CD4-positive, alpha-beta memory T cell (primary cell): ENCODE measurements at places on chromosomes 1 and 21. TPM values are rescaled to one million over a fixed set of nuclear protein-coding genes. Genes with fewer than 3 reads are reported as not detected.

GRCh38 chr1:83632906-83633305 lies 366.0 kb downstream of the TTLL7 start:
- no peak for DNase-seq

GRCh38 chr1:99672530-99673213 lies 26.8 kb downstream of the PALMD start:
- no peak for DNase-seq

- no peak for DNase-seq
These were observed 12.9 kb upstream of the SLAMF7 start for GRCh38 chr1:160726114-160726497.

DNA sequence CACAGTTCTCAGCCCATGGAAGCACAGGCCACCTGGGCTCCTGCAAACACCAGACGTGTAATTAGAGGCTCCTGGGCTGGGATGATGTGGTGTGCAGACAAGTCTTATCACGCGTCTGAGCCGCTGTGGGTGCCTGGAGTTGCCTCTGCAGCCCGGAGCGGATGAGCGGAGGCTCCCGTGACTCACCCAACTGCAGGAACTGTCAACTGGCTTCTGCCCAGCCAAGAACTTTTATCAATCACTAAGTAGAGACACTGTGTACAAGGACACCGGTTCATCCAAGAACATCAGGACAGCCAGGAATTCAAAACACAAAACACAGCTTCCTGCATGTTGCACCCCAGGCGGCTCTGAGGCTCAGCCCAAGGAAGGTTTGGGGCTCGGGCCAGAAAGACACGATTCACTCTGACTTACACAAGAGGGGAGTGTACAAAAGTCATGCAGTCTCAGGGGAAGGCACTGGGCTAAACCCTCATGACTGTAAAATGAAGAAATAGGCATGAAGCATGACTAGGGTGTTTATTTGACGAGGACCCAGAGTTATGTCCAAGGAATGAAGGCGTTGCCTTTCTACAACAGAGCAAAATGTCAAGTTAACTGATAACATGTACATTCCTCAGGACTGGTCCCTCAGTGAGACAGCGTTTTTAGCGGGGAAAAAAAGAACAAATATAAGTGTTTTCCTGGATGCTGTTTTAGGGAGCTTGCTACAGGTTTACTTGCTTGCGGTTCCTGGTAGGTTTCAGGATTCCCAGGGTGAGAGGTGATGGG lies 21.1 kb downstream of the ERRFI1 start:
- DNase-seq = no peak

The ACBD3 gene
- 29.7 TPM for total RNA-seq

DNA sequence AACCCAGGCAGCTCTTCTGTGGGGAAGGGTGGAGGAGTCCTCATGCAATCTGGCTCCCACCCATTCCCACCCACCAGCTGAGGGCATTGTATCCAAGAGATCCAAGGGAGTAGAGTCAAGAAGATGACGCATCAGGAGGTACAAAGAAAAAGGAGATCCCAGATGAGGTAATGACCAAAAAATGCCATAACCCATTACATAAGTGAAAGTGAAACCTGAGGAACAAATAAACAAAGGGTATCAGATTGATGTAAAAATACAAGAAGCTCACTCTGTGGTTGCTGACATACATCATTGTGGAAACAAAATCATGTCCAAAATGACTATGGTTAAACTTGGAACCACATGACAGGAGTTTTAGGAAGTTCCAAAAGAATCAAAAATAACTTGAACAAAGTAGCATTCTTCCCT lies 42.5 kb downstream of the CCN1 start:
- no peak for DNase-seq

DNA sequence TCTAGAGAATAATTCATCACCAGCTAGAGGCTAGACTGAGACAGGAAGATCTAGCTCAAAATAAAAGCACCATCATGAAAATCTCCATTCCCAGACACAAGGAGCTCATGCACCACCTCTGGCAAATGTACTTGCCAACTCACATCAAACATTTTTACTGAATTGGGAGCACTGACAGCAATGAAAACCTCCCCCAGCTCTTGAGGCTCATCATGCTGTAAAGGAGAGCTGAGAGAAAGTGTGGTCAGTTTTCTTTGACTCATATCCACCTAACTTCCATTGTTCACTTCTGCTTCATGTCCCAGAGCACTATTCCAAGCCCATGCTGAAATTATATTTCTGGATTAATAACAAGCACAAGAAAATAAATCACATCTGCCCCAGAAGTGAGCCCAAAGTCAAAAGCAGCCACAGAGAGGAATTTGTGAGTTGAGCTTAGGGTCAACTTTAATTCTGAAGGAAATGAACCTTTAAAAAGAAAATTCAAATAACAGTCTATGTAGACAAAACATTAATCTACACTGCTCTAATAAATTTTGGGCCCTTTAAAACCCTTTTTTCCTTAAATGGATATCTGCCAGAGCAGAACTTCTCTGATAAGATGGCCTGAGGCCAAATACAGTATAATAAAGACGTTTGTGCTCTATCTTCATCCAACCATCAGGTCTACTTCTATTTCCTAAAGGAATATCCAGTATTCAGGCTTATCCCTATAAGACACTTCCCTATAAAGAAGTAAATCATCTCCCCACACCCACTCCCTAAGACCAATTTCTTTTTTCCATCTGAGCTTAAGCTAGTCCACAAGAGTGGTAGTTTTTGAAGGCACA lies 85.9 kb upstream of the ADAM30 start:
- no peak for DNase-seq

- no peak for DNase-seq
These were observed 25.0 kb downstream of the ABCA4 start for GRCh38 chr1:94095744-94096469.

The TTC39A gene
- not detected for total RNA-seq

- peak; percentile 41 for DNase-seq
These were observed 1.3 kb downstream of the AGRN start for GRCh38 chr1:1021010-1021919.

The HEYL gene
- not detected for total RNA-seq

The GSTM2 gene
- 31.4 TPM for total RNA-seq

DNA sequence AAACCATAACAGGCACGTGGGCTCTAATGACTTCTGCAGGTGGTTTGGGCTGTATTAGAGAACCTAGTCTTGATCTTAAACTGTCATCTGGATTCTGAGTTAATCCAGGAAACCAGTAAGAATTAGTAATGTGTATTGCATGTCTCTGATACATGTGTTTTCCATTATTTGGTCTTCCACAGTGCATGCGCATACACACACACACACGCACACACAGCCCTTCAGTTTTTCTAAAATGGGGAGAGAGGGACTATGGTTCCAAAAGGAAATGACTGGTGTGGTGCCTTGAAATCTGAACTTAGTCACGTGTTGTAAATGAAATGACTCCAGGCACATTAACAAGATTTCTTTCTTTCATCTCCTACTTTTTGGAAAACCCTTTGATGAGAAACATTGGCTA lies 67.6 kb downstream of the OLFML2B start:
- no peak for DNase-seq

DNA sequence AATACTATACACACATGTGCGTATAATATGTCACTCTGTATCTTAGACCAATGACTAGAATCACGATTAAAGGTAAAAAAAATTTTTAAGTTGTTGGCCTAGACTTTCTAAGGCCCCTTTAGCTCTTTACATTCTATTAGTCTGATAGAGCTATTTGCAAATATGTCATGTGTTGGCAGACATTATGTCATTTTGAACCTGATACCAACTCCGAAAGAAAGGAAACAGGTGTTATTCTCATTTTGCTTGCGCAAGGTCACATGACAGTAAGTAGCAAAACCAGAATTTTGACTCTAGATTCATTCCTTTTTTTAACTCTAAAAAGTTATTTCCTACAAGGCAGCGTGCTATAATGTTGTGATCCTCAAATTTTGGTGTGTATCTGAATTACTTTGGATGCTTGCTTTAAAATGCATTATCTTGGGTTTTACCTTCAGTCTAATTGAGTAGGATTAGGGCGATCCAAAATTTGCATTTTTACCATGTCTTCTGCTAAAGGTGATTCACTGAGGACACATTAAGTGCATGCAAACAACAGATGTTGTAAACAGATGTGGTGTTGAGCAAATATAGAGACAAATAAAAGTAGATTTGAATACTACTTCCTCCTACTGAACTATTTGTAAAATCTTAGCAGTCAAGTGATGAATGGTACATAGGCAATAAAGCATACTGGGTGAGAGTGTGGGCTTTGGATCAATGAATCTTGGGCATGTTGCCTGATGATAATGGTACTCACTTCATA lies 63.5 kb upstream of the KIAA1614 start:
- no peak for DNase-seq

GRCh38 chr1:206097381-206097780 lies 19.8 kb downstream of the AVPR1B start:
- DNase-seq = no peak

GRCh38 chr1:53992085-53992874 lies 25.7 kb downstream of the LDLRAD1 start:
- DNase-seq = no peak

The CHI3L1 gene
- total RNA-seq = 5.7 TPM
